Right cardiac atrium (tissue), 5 donors: ENCODE measurements at places on chromosomes 4 and X. TPM values are rescaled to one million over a fixed set of nuclear protein-coding genes. Genes with fewer than 3 reads are reported as not detected.

Gene IL1RAPL1
- 0.48 TPM for polyA plus RNA-seq

Gene UGT2B11
- polyA plus RNA-seq, result not detected

Gene FGFBP2
- 20.7 TPM for polyA plus RNA-seq

Gene CT45A5
- polyA plus RNA-seq, result not detected

Gene PRDM8
- polyA plus RNA-seq, result 0.75 TPM

Gene PLP1
- 25.9 TPM for polyA plus RNA-seq

Gene EVC
- polyA plus RNA-seq, result 5.8 TPM

Gene AMBN
- polyA plus RNA-seq, result not detected

Gene F8A3
- 0.09 TPM for polyA plus RNA-seq

Gene WNK3
- polyA plus RNA-seq, result 0.45 TPM

Gene UGT2B28
- not detected for polyA plus RNA-seq

Gene LNX1
- 6.8 TPM for polyA plus RNA-seq

Gene MAGEB4
- polyA plus RNA-seq, result not detected

Gene SLC10A7
- polyA plus RNA-seq, result 1.8 TPM

Gene DCAF12L2
- polyA plus RNA-seq, result 0.11 TPM

Gene PPEF2
- polyA plus RNA-seq, result not detected

Gene TLR10
- polyA plus RNA-seq, result not detected

Gene GALNTL6
- not detected for polyA plus RNA-seq

Gene ARL13A
- not detected for polyA plus RNA-seq

Gene CCNA2
- polyA plus RNA-seq, result 0.43 TPM

Gene NEIL3
- polyA plus RNA-seq, result not detected

Gene CSAG2
- polyA plus RNA-seq, result not detected

Gene USP17L19
- not detected for polyA plus RNA-seq

Gene CNGA1
- polyA plus RNA-seq, result 0.48 TPM

Gene REELD1
- polyA plus RNA-seq, result 0.18 TPM

Gene TEX13C
- not detected for polyA plus RNA-seq

Gene UGT2B17
- 0.05 TPM for polyA plus RNA-seq

Gene NOX1
- not detected for polyA plus RNA-seq

Gene SMIM10
- polyA plus RNA-seq, result 12.6 TPM

Gene GPR82
- polyA plus RNA-seq, result 0.02 TPM

Gene FRAS1
- polyA plus RNA-seq, result 1.1 TPM

Gene FAM9B
- polyA plus RNA-seq, result not detected

Gene SERTM2
- polyA plus RNA-seq, result not detected

Gene CYBB
- polyA plus RNA-seq, result 2.2 TPM

Gene GSPT2
- polyA plus RNA-seq, result 6.5 TPM

Gene AFF2
- 1.00 TPM for polyA plus RNA-seq
